ENCODE measurements at places on chromosomes 12 and 14.
A peak's percentile ranks its signal among the peaks of the same experiment; 100 is the strongest.

DNA sequence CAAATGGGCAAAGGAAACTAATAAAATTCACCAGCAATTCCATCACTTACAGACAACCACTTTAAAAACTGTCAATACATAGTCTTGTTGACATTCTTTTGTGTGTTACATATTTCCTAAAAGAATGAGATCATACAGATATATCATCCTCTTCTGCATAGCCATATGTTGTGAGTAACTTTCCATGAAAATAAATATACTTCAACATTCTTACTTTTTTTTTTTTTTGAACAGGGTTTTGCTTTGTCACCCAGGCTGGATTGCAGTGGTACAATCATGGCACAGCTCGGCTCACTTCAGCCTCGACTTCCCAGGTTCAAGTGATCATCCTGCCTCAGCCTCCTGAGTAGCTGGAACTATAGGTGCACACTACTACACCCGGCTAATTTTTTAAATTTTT lies 20.9 kb downstream of the ZC2HC1C start:
- no peak for DNase-seq

- DNase-seq, result no peak
Observed at GRCh38 chr14:76867516-76868453, 41.6 kb downstream of the LRRC74A start.

DNA sequence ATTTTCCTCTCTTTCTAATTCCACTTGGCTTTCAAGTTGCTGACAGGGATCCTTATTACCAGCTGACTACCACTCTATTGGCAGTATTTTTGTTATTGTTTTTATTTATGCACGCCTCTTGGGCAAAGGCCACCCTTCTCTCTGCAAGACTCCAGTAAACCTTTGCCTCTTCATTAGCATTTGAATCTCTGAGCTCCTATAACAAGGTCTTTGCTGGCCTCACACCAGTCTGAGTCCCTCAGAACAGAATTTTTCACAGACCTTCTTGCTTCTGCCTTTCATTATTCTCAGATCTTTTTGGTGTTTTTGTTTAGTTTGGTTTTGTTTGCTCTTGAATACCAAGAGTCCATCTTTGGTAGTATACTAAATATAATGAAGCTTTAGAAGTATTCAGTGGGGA lies 145.9 kb downstream of the PDZRN4 start:
- DNase-seq, result no peak

- DNase-seq, result peak; percentile 21
Observed at GRCh38 chr14:53979113-53979681, 22.6 kb upstream of the BMP4 start.

GRCh38 chr14:91376547-91377477 lies 40.8 kb downstream of the CCDC88C start:
- no peak for DNase-seq

DNA sequence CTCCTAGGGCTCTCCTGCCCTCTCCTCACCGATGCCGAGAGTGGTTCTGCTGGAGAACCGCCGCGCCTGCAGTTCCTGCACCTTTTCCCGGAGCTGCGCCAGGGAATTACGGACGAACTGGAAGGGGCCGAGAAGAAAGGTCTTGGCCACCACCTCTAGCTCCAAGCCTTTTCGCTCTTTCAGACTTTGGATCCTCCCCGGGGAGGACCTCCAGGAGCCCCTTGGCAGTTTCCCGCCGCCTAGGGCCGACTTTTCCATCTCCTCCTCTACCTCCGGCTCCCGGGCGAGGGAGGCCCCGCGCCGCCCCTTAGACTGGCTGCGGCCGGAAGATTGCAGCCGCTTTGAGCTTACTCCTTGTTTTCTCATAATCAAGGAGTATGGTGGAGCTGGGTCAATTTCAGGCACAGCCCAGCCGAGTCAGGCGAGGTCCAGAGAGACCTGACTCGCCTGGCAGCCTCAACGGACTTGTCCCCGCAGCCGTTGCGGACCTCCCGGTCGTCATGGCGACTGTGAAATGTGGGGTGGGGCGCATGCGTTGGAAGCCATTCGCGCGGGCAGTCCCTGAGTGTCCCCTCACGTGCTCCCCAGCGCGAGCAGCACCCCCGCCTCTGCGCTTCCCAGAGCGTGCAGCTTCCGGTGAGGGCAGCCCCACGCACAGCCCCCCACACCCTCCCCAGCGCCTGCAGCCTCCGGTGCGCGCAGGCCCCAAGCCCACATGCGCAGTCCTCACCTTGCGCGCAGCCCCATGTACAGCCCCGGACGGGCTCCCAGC lies at the start of gene DPY19L2:
Gene DPY19L2, minus strand, starts transcription at position 466 of the 772 bp plus-strand sequence. Its CDS starts 100 bp downstream, at position 366.
- DNase-seq, result peak; percentile 74

DNA sequence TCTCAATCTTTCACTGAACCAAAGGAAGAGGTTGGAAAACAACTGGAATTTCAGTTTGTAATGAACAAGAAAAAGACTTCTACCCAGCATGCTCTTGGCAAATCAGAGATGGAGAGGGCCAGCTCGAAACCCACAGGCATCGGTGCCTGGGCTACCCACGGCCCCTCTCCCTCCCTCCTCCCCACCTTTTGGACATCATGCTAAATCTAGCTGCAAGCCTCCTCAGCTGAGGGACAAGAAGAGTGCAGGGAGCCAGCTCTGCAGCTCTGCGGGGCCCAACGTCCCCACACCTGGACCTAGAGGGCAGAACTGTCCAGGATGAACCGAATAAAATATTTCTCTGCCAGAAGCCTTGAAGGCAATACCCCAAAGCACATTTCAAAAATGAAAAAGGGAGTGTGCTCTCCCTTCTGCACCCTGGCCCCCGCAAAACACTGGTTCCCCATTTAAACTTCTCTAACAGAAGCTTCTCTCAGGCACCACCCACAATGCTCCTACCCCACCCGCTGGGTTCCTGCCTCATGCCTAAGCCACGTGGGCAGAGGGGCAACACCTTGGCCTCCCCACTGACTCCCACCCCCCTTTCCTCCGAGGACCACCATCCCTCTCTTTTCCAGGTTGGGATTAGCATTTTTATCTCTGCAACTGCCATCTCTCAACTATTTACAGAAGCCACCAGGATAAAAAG lies 8.2 kb downstream of the CAMKK2 start:
- no peak for DNase-seq

GRCh38 chr14:95211721-95212504 lies 54.6 kb upstream of the DICER1 start:
- DNase-seq, result no peak

DNA sequence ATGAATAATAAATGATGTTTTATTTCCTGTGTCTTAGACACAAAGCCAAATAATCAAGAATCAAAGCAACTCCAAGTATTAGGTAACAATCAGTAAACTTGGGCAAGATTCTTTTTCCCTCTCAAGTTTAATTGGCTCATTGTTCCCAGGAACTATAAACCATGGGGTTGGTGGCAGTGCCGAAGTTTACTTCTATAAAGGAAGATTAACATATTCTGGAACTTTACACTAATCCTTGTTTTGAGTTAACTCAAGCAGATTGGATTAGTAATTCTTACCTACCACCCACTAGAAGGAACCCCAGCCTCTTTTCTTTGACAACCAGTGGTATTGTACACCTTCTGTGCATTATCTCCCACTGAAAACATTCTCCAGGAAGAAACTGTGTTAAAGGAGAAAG lies 197.1 kb downstream of the EXOC5 start:
- no peak for DNase-seq

DNA sequence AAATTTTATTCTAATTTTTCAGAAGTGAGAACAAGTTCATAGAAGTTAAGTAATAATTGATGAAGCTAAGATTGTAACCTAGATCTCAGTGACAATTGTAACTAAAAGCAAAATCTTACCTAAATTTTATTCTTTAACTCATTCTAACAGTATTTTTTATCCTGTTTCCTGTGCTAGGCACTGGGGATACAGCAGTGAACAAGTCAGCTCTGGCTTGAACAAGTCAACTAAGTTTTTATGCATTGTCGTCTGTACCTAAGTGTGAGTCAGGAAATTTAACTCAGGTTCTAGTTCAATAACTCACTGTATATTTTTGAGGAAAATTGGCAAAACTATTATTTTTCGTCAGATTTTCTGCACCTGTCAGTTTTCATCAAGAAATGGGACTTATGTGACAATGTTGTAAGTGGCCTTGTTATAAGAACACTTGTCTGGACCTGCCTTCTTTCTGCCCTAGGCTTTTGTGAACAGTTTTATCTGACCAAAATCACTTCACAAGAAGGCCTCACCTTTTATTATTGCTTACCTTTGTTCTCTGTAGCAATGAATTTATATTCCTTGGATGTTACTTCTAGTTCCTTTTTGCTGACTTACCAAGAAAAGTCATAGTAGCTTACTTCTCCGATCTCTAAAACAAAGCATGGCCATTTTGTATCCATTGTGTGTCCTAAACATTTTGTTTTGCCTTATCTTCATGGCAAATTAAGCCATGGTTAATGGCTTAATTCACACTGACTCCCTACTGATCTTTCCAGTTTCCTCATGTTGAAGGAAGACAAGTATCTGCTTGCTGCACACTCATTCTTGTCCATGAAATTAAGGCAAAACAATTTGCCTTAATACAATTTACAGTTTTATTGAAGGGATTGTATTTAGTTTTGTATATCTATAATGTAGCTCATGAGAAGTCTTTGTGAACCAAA lies 2.7 kb downstream of the TMTC3 start:
- DNase-seq, result no peak

DNA sequence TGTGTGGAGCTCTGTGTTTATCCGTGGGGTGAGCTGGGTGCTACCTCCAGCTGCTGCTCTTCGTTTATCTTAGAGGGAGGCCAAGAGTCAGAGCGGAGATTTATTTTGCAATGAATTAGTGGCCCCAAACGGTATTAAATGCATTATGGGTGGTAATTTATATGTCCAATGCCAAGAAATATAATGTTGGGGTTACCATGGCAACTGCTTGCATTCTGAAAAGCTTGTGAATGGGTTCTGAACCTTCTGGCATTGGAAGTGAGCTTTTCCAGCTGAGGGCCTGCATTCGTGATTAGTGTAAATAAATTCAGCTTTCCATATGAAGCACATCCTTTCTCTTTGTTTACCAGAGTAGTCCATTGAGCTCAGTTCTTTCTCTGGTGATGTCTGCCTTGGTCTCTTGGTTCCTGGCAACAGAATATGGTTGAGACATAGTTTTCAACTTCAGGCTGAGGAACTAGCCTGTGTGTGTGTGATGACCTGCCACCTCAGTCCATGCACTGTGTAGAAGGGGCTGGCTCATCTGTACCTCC lies 51.8 kb downstream of the TRAF3 start:
- no peak for DNase-seq

GRCh38 chr14:32693114-32693513 lies 245.6 kb upstream of the NPAS3 start:
- no peak for DNase-seq

DNA sequence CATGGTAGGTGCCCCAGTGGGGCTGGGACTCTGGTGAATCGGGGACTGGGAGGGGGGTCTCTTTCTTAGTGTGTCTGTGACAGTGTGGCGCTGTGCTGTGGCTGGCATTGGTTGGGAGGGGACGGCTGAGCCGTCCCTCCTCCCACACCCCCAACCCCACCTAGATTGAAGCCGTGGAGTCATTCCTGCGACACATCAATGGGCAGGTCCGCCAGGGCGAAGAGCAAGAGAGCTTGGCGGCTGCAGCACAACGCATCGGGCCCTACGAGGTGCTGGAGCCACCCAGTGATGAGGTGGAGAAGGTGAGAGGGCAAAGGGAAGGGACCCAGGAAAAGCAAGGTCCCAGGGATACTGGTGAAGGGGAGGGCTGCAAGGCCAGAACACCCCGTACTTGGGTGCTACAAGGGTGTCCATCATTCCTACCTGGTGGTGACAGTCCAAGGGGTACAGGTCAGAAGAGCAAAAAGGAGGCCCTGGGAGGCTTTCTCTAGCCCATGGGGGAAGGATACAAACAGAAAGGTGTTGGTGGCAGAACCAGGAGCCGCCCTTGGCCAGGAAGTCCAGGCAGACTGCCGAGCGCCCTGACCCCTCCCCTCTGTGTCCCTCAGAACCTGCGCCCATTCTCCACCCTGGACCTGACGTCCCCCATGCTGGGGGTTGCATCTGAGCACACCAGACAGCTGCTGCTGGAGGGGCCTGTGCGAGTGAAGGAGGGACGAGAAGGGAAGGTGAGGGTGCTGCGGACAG lies 7.4 kb downstream of the PLEKHG6 start:
- DNase-seq, result no peak

DNA sequence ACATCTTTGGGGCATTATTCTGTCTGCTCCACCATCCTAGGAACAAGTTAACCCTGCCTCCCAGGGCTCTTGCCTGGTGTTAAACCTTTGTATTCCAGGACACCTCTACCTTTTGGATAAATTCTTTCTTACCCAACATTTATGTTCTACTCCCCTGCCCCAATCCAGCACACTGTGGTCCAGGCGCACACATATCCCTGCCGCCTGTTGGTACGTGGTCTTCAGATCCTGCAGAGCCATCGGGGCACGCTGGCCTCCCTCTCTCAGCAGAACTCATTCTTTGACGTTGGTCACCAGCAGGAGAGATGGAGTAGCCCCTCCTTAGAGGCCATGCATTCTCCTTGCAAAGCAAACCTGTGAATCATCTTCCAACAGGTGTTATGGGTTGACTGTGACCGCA lies 5.1 kb upstream of the TMEM179 start:
- no peak for DNase-seq

GRCh38 chr14:58822856-58823255 lies 185.1 kb downstream of the DACT1 start:
- DNase-seq, result no peak

- no peak for DNase-seq
Observed at GRCh38 chr12:76694369-76694768, 69.5 kb upstream of the ZDHHC17 start.

DNA sequence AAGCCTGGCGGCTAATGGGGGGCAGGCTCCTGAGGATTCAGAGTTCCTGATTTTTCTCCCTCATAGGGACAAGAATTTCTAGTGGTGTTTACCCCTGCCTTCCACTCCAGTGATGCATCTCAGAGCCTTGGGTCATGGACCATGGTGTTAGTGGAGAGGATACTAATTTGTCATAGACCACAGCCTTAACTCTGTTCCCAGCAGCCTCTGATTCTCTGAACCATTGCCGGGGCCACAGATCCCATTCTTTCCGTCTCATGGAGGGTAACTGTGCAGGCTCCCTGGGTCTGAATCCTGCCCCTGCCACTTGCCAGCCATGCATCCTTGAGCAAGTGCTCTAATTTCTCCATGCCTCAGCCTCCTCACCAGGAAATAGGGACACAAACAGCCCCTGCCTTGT lies 55.1 kb downstream of the RPH3A start:
- DNase-seq, result no peak

- DNase-seq, result no peak
Observed at GRCh38 chr14:58258156-58258555, 13.5 kb downstream of the PSMA3 start.

DNA sequence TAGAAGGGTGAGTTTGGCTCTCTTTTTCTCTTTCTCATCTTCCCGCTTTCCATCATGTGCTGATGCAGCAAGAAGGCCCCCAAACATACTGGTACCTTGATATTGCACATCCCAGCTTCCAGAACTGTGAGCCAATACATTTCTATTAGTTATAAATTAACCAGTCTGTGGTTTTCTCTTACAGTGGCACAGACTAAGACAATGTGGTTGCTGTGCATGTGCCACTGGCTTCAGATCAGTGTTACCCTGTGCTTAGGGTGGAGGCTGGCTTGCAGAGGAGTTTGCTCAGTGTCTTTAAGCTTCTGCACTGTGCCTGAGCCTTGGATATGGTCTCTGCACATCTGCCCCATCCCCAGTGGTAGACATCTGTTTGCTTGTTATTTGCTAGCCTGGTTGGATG lies 5.5 kb downstream of the IFI27L2 start:
- no peak for DNase-seq

Data from HFFc6 (cell line).